Adrenal gland (tissue), 19 donors: ENCODE measurements at places on chromosomes 3 and 15.
A peak's percentile ranks its signal among the peaks of the same experiment; 100 is the strongest.

- DNase-seq, result no peak
Observed at GRCh38 chr3:183823963-183824362, 1.4 kb downstream of the MAP6D1 start.

- DNase-seq, result no peak
Observed at GRCh38 chr3:61199843-61200242, 51.4 kb downstream of the FHIT start.

DNA sequence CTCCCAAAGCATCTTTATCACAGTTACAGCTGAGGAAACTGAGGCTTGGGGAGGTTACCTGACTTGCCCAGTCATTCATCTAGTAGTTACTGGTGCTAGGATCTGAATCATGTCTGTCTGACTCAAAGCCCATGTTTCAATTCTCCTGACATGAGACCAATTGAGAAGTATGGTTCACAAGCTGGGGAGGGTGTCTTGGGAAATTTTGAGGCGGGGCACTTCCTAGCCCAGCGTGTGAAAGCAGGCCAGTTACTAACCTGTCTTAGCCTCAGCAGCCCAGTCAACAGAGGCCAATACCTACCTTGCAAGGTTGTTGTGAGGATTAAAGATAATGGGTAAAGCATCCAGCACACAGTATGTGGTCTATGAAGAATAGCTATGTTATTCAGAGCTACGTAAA lies 37.0 kb downstream of the CLDN18 start:
- no peak for DNase-seq

DNA sequence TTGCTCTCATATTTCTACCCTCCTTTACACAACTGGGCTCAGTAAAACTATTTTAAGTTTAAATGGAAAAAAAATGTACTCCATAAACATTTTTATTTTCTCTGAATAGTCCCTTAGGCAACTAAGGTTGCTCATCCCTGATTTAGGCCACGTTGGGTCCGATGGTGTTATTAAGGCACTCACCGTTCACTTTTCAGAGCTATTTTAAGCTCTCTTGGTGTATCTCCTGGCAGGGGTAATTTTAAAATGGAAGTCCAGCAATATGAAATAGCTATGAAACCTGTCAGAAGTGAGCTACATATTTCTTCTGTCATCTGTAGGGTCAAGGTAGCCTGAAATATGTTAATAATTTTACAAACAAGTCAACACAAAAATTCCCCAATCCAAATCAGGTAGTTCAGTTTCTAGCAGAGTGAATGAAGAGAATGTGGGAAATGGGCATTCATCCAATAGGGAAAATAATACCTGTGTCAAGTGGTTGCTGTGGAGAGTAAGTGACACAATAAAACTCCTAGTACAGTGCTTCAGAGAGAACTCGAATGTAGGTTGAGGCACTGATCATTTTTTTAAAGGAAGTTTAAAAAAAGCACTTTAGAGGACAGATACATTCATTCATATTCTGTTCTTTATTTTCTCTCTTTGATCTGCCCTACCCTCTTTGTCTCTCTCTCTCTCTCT lies 209.3 kb upstream of the FEZF2 start:
- DNase-seq, result no peak

DNA sequence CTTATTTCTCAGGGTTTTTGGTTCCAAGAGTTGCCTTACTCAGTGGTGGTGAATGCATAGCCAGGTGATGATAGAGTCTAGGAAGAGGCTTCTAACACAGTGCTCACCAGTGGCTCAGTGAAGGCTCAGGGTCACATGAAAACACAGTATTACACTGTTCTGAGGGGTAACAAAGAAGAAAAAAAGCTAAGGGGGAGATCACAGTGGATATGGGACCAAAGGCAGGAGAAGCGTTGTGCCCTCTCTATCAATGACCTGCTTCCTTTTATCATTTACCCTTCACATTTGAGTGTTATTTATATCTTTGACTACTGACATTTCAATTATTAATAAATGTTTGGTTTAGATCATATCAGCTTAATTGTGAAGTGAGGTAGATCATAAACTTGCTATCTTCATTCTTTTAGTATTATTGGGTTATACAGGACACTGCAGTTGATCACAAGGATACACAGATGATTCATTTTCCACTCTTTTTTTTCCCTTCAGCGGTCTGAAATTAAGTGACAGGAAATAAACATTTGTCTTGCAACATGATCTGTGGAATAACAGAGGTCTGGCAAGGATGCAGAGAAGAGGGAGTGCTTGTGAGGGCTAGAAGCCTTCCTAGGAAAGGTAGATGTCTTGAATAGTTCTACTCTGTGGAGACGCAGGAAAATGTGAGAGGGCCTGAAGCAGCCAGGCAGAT lies 171.7 kb downstream of the C3orf38 start:
- DNase-seq, result no peak

DNA sequence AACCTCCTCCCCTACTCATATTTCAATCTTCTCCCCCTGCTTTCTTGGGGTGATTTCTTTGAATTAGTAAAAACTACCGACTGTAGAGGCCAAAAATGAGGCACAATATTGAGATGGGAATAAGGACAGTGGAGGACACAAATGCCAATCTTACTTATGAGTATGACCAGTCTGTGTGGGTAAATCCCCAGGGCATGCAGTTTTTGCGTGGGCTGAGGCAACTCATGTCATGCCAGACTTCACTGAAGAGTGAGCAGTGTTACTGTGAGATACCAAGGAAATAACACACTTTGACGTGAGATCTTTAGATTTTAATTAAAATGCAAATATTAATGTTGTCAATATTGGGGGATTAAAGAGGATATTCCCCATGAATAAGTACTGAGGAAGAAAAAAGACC lies 254.3 kb upstream of the ICE2 start:
- DNase-seq, result no peak

DNA sequence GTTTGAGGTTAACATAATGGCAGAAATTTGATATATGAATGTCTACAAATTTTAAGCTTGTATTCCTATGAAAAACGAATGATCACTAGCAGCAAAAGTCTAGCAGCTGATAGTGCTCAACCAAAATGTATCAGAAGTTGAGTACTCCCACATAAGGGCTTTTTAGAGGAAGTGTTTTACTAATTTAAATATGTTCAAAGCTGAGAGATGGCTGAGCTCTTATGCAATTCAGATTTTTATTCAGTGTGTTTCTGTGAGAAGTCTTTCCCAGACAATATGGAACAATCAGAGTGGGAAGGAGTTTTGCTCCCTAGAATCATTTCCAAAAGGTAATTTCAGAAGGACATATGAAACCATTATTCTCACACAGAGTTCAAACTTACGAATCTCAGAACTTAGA lies 327.0 kb downstream of the ZPLD1 start:
- DNase-seq, result no peak

DNA sequence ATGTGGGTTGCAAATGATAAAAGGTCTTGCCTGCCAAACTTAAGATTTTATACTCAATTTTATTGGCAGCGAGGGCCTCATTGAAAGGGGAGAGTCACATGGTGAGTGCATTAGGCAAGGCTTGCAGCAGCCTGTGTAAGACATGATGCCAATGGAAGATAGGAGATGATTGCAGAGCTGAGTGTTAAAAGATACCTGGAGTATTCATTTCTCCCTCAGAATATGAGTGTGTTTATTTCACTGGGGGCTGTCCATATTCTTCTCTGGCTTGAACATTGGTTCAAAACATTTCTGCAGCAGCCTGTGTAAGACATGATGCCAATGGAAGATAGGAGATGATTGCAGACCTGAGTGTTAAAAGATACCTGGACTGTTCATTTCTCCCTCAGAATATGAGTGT lies 165.2 kb upstream of the NUDT16 start:
- no peak for DNase-seq

DNA sequence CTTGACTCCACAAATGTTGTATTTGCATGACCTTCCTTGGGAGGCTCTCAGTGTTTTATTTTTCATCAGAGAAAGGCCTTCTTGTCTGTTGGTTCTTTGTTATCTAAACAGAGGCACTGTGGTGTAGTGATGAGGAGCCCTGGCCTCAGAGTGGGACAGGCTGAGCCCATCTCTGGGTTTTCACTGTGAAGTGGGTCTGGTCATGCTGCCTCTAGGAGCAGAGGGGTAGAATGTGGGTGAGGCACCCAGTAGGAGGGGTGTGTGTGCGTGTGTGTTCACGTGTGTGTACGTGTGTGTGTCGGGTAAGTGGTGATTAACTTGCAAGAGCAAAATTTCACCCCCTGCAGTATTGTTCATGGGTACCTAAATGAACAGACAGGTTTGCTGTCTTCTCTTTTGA lies 14.4 kb downstream of the KLF13 start:
- DNase-seq, result no peak

DNA sequence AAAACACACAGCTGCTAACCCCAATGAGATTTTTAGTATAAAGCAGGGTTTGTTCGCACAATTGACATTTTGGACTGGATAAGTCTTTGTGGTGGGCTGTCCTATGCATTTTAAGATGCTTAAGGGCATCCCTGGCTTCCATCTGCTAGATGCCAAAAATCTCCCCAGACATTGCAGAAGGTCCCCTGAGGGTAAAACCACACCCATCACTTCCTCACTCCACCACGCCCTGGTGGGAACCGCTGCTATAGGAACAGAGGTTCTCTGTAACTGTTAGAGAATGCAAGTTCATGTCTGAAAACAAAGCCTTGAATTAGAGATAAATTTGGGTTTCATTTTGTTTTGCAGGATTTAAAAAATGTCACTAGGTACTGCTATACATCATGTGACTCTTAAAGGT lies 67.7 kb downstream of the ARHGEF26 start:
- DNase-seq, result no peak

GRCh38 chr3:175127075-175127662 lies 268.0 kb downstream of the NAALADL2 start:
- DNase-seq, result no peak

- no peak for DNase-seq
Observed at GRCh38 chr3:33139996-33140395, 26.2 kb downstream of the CRTAP start.

- no peak for DNase-seq
Observed at GRCh38 chr3:21835264-21835663, 84.3 kb upstream of the ZNF385D start.

- no peak for DNase-seq
Observed at GRCh38 chr15:27752691-27753090, 346.4 kb downstream of the OCA2 start.

GRCh38 chr3:147189016-147189415 lies 217.3 kb downstream of the ZIC4 start:
- DNase-seq, result no peak

DNA sequence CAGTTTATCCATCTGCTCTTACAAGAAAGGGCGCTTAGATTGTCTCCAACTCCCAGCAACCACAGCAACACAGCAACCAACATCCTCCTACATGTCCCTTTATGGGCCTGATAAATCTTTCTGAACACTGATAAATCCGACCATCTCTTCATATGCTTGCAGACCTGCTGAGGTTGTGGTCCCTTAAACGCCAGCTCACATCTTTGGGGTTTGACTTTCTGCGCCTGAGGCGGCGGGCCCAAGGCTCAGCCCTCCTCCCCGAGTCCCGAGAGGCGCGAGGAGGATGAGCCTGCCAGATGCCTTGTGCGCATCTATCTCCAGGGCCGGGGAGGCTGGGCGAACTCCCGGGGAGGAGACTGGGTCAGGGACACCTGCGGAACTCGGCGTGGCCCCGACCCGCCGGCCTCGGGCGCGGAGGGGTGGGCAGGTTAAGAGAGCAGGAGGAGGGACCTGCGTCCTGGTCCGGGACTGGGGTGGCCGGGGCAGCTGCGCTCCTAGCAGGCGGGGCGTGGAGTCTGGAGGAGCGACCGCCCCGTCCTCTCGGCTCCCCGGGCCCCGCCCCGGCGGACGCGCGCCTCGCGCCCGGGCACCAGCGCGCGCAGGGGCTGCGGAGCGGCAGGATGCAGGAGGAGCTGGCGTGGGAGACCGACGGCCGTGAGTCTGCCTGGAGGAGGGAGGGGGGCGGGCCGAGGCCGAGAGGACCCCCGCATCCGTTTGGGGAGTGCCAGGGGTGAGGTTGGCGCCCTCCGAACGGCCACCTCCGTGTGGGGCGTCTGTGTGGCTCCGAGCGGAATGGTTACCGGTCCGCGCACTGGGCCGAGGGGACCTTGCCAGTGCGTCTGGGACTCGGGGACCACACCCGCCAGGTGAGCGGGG lies at the start of gene ANKDD1A:
TSS of gene ANKDD1A (plus strand) at position 592 of the 876 bp plus-strand sequence. CDS start at position 621, 29 bp downstream.
- peak; percentile 87 for DNase-seq

DNA sequence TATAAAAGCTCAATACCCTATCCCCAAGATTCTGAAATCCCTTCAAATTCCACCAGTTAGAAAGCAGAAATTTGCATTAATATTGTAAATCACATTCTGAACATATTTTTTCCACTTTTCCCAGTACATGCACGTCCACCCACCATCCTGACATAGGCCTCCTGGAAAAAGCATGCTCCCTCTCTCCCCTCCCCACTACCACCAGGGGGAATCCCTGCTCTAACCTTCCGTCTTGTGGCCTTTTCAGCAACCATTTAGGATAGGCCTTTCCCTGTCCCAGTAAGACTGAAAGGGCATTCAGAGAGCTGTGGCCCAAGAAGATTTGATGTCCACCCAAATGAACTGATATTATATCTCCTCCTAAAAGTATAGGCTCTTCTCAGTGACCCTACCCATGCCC lies 182.1 kb downstream of the ARRDC4 start:
- no peak for DNase-seq

GRCh38 chr3:100399341-100400071 lies 1.4 kb downstream of the TOMM70 start:
- DNase-seq, result no peak

- DNase-seq, result no peak
Observed at GRCh38 chr3:58006661-58007060, 1.6 kb upstream of the FLNB start.

DNA sequence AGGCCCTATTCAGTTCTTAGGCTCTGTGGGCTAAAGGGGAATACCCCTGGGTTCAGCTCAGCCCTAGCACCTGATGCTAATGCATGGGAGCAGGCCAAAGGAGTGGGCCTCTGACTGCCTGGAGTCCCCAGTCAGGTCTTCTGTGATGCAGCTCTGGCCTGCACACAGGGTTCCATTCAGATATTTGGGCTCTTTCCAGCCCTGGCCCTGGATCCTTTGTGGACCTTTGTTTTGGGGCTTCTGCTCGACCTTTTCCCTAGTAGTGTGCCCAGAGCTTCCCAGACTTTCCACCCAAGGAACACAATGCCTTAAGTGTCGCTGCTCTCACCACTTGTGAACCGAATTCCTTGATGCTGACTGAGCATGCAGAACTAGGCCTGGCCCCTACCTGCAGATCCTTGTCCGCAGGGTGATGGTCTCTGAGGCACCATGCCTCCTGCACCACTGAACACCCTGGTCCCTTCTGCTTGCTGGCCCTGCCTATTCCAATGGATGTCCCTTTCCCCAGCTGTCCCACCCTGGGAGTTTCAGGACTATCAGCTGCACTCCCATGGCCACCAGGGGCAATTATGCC lies 5.1 kb downstream of the SEC13 start:
- DNase-seq, result no peak
